Activated gamma-delta T cell (primary cell): ENCODE measurements at places on chromosomes 1 and 21.

GRCh38 chr1:36149973-36150295, 648 bp upstream of the TRAPPC3 start:
- no peak for DNase-seq

DNA sequence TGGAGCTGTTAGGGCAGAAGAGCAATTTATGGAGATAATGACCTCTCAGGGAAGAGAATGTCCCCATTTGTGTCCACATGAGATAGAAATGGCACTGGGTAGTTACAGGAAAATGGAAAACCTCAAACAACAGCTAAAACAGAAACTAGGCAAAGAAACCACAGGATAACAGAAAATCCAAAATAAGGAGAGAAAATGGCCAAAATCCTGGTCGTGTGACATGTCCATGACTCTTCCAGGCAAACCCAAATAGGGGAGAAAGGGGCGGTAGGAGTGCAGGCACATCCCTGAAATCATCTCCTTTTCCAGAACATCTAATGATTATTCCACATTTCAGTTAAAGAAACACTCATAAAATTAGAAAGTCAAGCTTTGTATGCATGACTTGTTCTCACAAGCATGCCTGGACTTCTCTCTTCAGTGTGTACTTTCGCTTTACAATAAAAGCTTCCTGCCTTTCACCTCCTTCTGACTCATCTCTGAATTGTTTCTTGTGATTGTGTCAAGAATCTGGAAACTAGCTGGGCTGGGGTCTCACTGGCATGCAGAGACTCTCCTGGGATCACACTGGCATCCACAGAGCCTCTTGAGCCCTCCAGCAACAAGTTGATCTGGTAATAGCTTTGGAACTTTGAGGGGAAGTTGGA, 171.4 kb upstream of the ZP4 start:
- no peak for DNase-seq

- DNase-seq = no peak
Observed at GRCh38 chr1:25063591-25064416, 133.7 kb upstream of the RUNX3 start.

DNA sequence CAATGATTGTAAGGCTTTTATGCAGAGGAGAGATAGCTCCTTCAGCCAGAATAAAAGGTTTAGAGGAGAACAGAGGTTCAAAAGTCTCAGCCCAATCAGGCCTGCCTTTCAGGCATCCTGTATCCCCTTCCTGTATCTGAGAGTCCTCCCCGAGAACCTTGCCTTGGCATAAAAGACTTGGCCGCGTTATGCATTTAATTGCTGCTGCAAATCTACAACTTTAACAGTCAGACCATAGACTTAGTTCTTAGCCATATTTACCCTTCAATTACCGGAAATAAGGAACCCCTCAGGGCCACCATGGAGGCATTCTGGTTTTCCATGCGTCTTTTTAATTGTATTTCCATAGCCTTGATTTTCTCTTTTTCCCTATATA, 18.3 kb upstream of the HYI start:
- no peak for DNase-seq

DNA sequence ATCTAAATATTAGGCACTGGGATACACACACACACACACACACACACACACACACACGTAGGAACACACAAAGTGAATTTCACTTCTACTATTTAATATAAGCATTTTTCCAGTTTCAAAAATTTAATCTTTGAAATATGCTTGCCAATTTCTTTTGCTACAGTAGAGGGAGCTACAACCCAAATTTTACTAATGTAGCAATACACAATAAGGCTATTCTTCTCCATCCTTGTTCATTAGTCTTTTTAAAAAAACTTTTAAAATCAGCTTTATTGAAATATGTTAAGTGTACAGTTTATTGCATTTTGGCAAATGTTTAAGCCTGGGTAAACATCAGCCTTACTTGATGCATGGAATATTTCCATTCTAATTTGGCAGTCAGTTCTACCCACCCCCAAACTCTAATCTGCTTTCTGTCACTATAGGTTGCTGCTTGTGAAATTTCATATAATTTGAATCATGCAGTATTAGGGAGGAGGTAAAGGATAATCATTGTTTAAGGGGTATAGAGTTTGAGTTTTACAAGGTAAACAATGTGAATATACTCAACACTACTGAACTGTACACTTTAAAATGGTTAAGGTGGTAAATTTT, 93.0 kb upstream of the TENT5C start:
- DNase-seq = no peak

DNA sequence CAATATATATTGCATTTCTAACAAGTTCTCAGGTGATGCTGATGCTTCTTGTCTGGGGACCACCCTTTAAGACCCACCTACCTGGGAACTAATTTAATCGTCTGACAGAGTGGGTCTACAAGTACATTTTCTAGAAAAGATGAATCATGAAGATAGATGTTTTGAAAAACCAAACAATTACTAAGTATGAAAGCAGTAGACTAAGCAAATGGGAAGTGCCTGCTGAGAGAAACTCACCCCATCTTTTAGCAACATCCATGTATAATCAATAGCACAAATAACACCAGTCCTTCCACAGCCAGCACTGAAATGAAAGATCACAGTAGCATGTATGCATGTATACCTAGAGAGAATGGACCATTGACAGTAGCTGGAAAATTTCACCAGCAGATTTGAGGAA, 17.3 kb downstream of the PTPN22 start:
- DNase-seq = no peak

DNA sequence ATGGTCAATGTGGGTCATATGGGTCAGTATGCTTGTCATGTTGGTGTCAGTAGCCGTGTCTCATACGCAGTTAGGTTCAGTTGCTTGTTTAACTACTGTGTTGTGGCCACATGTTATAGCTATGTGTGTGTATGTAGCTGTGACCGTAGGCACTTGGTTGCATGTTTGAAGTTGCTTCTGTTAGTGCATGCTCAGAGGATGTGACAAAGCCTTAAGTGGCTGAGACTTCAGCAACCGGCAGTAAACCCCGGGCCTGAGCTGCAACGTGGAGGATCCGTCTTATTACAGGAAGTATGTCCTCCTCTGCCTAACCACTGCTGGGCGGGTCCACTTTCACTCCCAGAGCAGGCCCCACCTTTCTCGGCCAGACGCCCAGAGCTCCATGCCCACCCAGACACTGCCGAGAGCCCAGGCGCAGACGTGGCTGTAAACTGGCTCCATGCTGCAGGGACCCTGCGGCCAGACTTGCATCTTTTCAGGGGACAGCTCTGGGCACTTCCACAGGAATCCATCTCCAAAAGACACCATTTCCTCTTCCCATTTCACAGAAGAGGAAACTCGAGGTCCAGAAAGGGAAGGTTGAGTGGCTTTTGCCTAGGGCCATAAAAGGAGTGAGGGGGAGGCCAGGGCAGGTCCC, 2.2 kb downstream of the TCEA3 start:
- DNase-seq = no peak

- no peak for DNase-seq
Observed at GRCh38 chr1:209835782-209836298, 8.1 kb downstream of the UTP25 start.

- DNase-seq = no peak
Observed at GRCh38 chr1:110237386-110238152, 27.5 kb downstream of the KCNC4 start.

DNA sequence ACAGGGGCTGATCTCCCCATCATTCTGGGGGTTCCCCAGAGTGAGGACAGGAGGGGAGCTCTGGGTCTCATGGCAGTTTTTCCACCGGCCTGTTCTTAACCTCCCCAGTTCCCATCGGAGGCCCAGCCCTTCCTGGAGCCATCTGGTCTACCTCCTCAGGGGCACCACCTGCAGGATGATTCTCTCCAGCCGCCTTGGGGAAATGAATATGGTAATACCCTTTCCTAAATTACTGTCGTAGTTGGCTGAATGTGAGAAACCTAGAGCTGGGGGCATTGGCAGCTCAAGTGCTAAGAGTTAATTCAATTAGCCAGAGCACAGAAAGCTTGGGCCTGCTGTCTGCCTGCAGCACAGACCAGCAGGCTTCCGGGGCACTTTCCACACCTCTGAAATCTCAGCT, 64.9 kb downstream of the TAS1R2 start:
- no peak for DNase-seq

DNA sequence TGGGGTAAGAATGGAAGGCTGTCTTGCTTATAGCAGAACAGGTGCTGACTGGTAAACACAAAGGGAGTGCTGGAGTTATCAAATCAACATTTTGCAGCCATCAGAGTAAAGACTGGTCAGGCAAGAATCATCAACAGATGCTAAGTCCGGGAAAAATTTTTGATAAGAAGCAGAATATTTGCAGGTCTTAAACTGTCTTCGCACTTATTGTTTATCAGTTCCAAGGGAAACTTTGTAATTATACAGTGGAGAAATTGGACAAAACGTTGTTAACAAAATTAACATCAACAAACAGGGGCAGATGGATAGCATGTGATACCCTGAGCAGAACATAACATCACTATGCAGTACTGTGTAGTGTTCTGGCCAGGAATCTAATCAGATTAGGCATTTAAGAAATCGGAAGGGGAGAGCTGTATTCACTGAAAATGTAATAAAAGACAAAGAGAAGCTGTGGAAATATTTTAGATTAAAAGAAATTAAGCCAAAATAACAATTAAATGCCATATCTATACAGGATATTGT, 127.1 kb downstream of the DAB1 start:
- DNase-seq = no peak
